Stimulated activated naive CD4-positive, alpha-beta T cell treated with Interleukin-2 at 50 U/mL for 16 hours (primary cell): ENCODE measurements at places on chromosomes 2 and 18.

- DNase-seq, result no peak
Observed at GRCh38 chr18:42211201-42211600, 256.2 kb downstream of the PIK3C3 start.

DNA sequence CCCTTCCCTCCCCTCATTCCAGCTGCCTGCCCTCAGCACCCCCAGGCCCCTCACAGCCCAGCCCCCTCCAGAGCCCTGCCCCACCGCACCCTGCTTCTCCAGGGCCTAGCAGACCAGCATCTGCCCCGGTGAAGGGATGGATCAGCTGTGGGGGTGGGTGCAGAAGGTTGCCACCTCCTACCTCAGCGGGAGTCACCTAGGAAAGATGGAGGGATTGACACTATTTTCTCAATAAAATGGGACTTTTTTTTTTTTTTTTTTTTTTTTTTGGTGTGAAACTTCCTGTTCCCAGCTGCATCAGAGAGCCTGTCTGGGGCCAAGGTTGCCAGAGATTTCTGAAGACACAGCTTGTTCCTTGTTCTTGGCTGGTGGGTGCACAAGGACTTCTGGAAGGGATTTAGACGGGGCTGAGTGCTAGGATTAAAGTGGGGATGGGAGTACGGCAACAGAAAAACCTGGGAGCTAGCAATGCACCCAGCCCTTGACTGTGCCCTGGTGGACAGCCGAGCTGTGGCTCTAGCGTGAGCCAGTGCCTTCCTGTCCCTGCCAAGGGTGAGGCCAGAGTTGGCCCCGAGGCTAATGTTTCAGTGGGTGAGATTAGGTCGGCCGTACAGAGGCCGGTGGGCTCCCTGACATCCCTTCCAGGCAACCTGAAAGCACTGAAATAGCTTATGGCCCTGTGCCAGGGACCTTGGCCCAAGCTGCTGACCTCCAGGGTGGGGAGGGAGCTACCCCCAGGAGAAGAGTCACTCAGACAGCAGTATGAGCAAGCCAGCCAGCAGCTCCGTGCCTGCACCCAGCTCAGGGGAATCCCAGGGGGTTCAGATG, 4.6 kb downstream of the B3GNT7 start:
- no peak for DNase-seq

DNA sequence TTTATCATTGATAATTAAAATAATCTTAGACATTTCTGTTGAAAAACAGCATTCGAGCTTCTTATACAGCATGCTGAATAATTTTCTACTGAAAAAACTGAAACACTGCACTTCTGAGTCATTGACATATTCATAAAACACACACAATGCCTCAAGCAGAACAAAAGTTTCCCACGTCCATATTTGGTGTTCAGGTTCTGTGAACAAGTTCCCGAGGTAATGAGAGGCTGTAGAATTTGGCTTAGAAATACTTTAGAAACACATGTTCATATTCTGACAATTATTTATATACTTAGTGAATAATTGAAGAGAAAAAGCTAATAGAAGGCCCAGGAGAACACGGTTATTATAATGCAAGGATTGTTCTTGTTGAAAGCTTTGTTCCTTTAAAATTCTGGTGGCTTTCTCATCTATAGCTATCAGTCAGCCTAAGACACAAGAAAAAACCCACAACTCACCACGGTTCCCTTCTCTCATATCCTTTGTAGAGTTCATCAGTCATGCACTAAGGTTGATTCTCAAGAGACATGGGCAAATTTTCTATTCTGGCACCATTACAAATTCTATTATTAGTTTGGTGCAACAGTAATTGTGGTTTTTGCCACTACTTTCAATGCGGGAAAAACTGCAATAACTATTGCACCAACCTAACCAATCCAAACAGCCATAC, 194.4 kb downstream of the TMX3 start:
- no peak for DNase-seq

DNA sequence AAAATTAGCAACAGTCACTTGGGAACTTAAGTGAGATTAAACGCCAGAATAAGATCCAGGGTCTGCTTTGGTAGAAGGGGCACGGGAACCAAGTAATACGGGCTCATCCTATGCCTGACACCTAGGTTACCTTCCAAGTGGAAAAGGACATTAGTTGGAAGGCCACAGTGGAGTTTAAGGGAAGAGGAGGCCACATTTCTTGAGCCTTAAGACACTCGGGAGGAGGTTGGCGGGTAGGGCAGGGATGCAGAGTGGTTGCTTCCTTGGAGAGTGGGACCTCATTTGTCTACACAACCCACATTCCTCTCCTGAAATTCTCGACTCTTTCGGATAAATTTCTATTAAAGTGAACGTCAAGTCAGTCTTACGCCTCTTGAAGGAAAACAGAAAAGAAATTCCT, 510 bp upstream of the DNAH6 start:
- no peak for DNase-seq

DNA sequence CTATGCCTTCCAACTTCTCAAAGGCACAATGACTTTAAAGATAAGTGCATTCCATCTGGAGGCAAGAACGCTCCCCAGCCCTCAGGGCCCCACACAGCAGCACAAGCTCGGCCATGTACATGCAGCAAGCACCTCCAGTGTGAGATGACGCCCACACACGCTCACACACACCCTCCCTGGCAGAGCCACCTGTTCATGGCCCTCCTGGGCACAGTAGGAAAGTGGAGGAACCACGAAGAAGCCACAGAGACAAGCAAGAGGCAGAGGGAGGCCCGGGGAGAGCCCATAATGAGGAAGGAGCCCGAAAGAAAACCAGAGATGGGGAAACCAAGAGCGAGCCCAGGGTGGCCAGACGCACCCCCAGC, 21.7 kb downstream of the BIN1 start:
- DNase-seq, result no peak

DNA sequence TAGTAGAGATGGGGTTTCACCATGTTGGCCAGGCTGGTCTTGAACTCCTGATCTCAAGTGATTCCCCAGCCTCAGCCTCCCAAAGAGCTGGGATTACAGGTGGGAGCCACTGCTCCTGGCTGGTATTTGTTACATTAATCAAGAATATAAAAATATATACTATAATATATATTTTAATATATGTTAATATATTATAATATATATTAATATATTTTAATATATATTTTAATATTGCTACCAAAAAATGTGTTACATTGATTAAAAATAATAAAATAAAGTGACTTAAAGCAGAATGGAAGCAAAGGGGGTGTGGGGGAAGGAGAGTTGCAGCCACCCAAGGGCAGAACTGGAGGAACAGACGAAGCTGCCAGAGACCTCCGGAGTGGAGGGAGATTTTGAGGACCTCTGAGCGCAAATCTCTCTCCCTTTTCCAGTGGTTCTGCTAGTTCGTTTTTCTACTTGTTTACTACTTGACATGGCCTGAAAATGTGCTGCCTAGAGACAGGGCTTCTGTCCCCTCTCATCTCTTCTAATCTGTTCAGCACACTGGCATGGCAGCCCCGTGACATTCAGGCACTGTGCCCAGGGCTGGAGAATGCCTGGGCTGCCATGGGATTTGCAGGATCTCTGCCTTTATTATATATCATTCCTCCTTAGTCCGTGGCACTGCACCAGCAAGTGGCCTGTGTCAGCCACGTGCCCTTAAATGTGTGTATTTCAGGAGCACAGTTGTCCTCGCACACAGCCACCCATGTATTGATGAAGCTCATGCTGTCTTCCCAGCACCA, 47.9 kb upstream of the RAB12 start:
- DNase-seq, result no peak

DNA sequence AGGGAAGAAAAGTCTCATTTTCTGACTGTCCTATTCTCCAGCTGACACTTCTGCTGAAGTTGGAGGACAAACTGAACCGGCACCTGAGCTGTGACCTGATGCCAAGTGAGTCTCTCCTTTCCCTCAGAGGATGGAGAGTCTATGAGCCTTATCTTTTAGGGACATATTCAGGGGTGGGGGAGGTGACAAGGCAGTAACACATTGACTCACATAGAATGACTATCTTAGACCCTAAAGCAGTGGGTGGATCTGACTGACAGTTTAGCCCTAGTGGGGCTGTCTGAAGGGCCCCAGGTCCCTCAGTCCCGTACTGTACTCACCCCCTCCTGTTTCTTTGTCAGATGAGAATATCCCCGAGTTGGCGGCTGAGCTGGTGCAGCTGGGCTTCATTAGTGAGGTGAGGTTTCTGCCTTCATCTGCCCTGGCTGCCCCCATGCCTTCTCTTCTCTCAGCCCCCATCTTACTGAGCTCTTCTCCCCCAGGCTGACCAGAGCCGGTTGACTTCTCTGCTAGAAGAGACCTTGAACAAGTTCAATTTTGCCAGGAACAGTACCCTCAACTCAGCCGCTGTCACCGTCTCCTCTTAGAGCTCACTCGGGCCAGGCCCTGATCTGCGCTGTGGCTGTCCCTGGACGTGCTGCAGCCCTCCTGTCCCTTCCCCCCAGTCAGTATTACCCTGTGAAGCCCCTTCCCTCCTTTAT, 805 bp upstream of the KRTCAP3 start:
- DNase-seq, result no peak

DNA sequence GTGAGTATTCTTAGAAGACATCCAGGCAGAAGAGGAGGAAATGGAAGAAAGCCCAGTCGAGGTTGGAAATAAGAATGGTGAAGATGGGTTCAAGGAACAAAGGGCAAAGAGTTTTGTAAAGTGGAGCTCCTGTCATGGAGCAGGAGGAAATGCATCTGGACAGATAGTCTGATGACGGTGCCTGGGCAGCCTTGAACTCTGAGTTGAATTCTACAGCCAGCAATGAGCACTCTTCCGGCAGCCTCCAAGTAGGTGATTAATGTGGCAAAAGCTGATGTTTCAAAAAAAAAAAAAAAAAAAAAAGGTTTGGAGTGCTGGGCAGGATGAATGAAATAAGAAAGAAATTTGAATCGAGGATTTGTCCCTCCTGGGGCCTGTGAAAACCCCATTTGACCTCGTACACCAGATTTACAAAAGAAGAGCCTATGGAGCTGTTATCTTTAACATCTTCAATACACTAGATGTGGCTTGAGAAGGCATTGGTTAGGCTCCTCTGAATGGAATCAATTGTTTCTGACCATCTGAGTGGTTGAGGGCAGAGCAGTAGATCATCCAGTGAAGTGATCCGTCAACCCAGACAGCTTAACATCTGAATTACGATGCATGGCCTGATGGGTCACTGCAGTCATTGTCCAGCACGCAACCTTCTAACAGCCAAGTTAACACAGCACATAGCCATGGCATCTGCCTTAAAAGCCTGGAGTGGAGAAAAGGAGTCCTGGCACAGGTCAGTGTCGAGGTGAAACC, 449.7 kb downstream of the TXNL1 start:
- no peak for DNase-seq

DNA sequence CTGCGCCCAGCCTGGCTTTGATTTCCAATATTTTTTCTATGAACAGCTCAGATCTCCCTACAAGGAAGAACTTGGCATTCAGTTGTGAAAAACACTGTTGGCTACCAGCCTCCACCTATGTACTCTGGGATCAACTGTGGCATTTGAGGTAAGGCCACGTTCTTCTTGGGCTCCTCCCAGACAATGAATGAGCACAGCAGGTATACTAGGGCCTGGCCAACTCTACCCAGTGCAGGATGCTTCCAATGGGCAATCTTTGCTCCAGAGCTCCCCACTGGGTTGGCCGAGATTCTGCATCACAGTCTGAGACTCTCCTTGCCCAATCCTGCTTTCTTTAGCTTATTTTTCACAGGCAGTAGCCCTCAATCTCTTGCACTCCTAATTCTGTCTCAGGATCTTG, 75.9 kb downstream of the TMEM131 start:
- DNase-seq, result no peak

DNA sequence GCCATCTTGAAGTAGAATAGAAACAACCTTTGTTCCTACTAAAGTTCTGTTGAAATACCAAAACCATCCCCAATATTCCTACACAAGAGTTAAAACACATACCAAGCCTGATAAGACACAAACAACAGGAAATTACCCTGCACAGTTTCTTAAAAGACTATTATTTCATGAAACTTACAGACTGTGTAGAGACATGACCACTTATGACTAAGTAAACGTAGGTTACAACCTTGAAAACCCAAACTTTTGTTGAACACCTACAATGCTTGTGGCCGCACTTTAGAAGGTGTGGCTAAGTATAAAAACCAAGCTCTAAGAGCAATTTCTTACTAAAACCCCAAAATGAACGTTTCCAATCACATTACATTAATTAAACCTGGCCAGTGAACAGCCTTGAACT, 2.0 kb downstream of the SMAD2 start:
- no peak for DNase-seq

DNA sequence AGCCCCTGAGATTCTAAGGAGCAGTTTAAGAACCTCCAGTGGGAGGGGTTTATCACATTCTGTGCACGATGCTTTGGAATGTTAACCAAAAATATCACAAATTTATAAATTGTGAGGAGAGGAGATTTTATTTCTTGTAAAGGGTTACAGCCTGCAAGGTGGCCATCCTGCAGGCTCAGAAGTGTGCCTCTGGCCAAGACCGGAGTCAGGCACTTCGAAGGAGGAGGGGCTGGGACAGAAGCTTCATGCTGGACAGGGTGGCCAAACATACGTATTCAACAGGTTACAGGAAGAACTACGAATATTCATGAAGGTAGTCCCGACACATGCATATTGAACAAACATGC, 144.1 kb upstream of the NCK2 start:
- no peak for DNase-seq

DNA sequence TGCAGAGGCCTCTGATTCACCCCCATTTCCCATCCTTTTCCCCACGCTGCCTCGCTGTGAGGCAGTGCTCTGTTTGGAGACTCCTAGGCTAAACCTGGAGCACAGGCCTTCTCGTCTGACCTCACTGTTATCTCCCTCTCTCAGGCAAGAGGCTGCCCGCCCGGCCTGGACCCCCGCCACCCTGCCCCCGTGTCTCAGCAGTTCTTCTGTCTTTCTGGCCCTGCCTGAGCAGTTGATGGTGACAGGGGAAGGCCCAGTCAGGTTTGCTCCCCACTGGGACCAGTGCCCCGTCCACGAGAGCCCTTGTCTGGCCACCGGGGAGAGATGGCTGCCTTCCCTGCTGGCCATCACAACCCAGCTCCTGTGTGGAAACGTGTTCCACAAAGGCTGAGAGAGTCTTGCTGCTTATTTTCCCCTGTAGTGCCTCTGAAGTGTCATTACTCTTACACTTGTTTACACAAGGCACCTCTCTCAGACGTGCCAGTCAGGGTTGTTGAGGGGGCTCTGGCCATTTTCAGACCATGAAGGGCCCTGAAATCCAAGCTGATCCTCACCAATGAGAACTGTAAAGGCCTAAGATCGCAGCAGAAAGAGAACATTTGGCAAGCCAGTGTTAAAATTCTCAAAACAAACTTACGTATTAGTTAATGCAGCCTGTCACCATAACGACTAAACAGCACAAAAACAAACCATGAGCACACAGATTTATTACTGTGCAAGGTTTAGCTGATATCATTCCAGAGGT, 210.9 kb downstream of the NDUFA10 start:
- DNase-seq, result no peak

DNA sequence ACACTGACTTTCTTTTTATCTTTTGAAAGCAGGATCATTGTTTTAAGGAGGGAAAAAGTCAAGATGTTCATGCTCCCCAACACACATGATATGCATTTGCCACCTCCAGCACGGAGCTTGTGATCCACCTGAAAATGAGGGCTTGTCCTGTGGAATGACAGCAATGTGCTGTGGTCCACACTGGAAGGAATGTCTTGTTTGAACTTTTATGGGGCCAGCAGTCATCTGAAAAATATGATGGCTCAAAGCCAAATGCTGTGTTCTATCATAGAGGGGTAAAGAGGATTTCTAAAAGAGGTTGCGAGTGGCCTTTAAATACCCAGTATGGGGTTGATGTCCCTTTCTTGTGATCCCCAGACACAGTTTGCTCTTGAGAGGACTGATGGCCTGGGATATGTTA, 226.5 kb upstream of the SPRED2 start:
- no peak for DNase-seq
